ENCODE measurements at places on chromosomes 3 and 15.

DNA sequence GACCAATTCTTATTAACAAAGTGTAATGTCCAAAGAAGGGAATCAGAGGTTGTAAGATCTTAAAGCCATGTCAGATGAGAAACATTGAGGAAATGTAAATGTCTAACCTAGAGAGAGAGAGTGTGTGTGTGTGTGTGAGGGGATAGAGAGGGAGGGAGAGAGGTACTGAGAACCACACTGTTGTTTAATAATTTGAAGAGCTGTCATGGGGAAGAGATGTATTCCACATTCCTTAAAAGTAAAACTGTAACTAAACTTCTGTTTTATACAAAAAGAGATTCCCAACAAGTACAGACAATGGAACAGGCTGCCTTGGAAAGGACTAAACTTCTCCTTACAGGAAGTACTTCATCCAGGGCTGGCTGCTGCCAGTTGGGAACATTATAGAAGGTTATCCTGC, 68.9 kb upstream of the BOC start:
- no peak for DNase-seq

GRCh38 chr3:48275287-48276027, 34.6 kb downstream of the ZNF589 start:
- DNase-seq, result no peak

DNA sequence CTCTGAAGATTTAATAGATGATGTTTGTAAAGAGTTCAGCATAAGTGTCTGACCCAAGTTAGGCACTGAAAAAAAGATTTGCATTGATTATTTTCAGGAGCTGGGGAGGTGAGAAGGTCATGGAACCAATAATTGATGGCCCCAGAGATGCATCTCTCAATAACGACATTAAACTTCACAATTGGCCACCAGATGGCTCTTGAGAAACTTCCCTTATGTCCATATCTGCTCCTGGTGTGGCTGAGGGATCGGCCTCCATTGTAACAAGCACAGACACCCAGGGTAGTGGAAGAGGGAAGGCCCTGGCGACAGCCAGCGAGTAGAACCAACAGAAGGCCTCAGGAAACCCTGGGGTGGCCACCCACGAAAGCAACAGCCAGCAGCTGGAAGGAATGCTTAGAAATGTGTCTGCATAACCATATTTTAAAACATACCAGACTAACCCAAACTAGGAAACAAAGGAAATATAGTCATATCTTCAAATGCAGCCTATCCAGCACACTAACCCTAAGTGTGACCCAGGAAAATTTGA, 536.7 kb downstream of the SOX2 start:
- DNase-seq, result no peak

GRCh38 chr15:59434481-59434880, 3.5 kb upstream of the FAM81A start:
- no peak for DNase-seq

DNA sequence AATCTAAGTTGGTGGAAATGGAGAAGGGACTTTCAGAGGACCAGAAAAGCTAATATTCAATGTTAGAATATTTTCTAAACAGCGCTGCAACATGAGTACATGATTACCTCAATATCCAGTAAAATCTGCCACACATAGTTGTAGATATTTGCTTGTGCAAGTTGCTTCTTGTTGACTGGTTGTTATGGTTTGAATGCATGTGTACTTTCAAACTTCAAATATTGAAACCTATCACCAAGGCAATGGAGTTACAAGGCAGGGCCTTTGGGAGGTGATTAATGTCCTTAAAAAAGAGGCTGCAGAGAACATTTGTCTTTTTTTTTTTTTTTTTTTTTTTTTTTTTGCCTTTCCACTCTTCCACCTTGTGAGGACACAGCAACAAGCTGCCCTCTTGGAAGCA, 49.9 kb downstream of the TMCO5A start:
- DNase-seq, result no peak

- no peak for DNase-seq
These were observed 61.5 kb upstream of the FGD5 start for GRCh38 chr3:14757153-14757700.

DNA sequence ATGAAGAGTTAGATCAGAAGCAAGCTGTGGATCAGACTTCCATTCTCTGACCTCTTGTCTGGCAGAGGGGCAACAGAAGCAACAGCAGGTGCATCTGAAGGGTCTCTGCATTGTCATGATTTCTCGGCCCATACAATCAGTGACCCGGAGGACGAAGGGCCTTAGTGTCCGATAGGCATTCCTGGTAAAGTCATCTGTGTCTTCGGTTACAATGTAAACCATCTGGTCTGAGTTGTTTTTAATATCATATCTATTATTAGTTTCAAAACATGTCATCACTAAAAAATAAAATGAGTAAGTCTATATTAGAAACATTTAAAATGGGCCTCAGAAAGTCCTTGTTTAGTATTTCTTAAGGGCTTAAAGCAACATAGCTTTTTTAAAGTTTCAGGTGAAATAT, 38.8 kb upstream of the PLOD2 start:
- DNase-seq, result no peak

- DNase-seq, result peak; percentile 8
These were observed 61.8 kb downstream of the GLDN start for GRCh38 chr15:51403072-51403878.

DNA sequence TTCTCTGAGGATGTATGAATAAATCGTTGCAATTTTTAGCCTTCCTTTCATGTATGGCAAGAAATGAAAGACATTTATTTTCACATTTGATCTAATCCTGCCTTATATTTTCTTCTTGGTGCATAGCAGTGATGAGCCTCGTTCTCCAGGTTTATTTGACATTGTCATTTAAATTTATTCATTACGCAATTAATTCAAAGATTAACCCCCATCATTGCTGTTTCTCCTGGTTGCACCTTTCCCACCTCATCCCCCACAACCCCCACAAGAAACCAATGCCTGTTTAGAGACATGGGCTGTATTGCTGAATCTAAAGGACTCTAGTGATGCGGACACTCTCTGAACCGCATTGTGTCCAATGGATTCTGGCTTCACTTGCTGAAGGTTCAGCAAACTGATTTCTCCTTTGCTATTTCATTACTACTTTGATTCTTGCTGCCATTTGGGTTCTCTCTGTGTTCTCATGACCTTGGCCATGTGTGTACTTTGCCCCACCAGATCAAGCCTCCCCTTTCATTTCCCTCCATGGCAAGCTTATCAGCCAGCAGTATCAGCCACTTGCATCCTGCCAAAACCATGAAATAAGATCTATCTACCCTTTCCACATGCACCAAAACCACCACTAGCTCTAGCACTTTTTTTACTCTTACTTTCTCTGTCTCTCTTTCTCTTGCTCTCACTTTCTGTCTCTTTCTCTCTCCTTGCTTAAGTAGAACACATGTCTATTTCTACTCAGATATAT, 382.7 kb downstream of the GBE1 start:
- DNase-seq, result no peak

- DNase-seq, result no peak
These were observed 2.5 kb downstream of the PLA2G4B start for GRCh38 chr15:41841131-41841530.

DNA sequence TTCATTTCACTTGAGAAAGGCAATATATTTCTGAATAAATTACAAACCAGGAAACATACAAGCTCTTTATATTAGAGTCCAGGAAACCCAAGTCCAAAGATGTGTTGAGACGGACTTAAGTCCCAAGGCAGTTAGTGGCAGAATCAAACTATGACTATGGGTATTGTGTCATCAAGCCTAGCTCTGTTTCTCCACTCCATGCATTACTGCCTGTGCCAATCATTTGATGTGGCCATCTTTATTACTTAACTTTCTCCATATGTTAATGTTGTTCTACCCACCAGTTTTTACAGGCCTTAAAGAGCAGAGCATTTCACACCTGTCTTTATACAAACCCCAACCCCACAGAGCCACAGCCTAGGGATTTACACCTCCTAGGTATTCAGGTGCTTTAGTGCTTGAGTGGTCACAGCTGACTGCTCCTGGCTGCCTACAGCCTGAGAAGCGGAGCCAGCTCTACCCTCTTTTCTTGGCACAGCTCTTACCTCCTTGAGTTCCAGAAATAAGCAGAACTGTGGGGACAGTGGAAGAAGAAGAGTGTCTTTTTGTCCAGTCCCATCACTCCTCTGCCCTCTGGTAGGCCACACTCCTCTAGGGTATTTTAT, 92.1 kb downstream of the DTWD1 start:
- DNase-seq, result no peak

DNA sequence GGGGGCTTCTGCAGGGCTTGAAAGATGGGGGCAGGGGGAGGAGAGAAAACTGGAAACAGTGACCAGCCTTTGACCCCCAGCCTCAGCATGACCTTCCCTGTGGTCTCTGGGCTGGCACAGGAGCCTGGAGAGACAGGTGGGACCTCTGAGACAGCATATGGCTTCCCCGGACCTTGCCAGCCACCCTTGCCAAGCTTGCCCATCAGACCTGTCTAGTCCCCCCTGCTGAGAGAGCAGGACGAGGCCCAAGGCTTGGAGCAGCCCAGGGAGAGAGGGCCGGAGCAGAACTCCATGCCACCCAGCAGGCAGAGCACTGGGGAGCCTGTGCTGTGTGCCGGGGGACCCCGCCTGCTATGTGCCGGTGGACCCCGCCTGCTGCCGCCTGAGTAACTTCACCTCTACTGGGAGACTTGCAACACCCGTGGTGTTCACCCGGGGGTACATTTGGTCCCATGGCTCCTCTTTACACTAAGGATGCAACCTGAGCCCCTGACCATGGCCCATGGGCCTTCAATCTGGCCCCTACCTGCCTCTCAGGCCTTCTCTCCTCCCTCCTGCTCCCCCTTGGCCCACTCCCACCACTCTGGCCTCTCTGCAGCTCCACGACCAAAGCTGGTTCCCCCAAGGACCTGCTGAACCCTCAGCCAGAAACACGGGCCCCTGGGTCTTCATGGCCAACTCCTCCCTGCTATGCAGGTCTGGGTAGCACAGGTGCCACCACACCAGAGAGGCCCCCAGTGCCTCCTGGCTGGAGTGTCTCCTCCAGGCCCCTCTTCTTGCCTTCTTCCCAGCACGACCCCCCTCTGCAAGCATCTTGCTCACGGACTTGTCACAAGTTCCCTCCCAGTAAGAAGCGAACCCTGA, 21.1 kb upstream of the SLC41A3 start:
- DNase-seq, result no peak

GRCh38 chr15:33768670-33769190, 199.6 kb upstream of the CHRM5 start:
- no peak for DNase-seq

- no peak for DNase-seq
These were observed 605.8 kb upstream of the DPPA4 start for GRCh38 chr3:109943181-109943580.

DNA sequence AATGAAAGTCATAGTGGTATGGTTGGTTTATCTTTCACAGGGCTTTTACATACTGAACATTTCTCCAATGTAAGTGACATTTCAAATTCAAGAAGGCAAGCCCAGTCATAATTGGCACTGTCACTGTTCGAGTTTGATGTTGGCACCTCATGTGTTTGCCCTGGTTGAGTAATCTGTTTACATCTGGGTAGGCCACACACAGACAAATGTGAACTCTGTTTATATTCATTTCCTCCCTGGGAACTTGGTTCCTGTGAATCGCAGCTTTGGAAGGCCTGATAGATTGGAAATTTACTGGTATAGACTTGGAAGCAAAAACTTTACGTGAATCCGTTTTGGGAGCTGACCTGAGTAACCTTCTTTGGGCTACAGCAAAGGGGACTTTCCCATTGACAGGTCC, 395.2 kb upstream of the AZI2 start:
- DNase-seq, result no peak

GRCh38 chr15:62888623-62889022, 153.9 kb upstream of the TPM1 start:
- DNase-seq, result no peak

Data from AG04450 (cell line).